T follicular helper cell (primary cell): ENCODE measurements at places on chromosomes 2 and 18.

GRCh38 chr18:60162388-60162787 lies 210.2 kb downstream of the MC4R start:
- DNase-seq, result no peak

- no peak for DNase-seq
Measured at GRCh38 chr18:44681076-44681970, 635 bp downstream of the SETBP1 start.

GRCh38 chr2:224946895-224947294 lies 95.4 kb downstream of the DOCK10 start:
- no peak for DNase-seq

DNA sequence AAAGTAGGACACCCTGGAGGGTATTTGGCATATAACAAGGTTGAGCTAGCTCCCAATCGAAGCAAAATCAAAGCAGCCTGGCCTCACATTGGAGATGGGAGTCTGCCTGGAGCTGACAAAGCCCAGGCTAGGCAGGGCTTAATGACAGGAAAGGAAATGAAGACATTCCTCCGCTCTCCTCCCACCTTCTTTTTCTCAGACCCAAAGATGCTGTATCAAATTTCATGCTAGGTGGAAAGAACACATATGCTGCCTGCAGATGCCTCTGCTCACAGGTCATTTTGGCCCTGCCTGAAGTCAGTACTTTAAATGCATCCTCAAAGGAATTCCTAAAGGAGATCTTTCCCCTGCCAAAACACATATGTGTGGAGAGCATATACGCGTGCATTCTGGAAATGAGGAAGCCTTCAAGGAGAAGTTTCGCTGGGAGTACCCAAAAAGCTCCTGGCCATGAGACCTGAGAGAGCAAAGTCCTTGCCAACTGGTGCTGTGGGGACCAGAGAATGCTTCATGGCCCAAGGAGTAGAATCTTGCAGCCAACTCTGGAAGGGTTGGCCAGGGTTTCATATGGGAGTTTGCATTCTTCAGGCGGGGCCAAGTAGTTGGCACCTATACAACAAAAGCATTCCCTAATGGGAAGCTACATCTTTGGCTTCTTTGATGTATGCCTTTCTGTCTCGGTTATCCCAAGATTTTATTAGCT lies 88.0 kb downstream of the AQP4 start:
- no peak for DNase-seq

GRCh38 chr2:42877511-42877910 lies 85.1 kb upstream of the HAAO start:
- DNase-seq, result no peak

DNA sequence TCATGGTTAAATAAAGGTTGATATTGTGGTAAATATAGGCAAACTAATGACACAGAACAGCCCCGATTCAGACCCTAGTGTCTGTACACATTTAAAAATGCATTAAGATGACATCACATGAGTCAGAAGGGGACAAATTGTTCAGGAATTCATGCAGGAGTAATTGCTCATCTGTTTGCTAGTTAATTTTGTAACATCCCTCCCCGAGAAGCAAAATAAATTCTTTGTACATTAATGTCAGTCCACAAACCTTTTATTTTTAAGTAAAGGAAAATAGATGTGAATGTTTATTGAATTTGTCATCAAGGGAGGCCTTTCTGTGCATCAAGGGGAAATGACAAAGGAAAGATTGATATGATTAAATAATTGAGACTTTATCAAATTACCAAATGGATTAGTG lies 69.9 kb downstream of the SH3BP4 start:
- DNase-seq, result no peak

- no peak for DNase-seq
Measured at GRCh38 chr2:26660363-26660962, 19.3 kb upstream of the CIB4 start.

DNA sequence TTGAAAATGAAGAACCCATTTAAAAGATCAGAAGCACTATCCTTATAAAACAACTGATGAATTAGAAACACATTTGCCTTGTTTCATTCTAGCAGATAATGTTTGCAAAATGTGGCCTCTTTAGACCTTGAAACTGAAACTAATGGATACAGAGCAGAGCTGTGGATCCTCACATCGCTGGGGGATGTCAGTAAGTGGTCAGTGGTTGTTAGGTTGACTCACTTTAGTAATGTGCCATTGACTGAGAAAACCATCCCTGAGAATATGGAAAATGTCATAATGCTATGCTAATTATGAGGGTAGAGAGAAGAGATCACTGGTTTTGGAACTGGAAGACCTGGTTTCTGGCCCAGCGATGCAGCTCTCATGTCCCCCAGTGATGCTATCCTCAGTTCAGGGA lies 176.7 kb downstream of the MYO1B start:
- no peak for DNase-seq

DNA sequence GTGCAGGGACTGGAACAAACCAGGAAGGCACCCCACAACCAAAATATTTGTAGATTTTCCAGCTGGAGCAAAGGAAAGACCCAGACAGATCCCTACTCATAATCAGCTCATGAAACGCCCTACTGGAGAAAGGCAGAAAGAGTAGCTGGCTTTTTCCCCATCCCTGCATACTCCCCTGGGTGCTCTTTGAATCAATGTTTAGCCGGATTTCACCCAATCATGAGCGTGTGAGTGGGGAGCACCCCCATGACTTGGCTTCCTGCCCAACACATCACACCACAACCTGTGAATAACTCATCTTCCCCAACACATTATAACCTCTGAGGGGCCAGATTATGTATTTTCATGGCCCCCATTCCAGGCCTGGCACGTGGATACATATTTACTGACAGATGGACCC lies 35.1 kb upstream of the SLC14A1 start:
- DNase-seq, result peak; percentile 39

DNA sequence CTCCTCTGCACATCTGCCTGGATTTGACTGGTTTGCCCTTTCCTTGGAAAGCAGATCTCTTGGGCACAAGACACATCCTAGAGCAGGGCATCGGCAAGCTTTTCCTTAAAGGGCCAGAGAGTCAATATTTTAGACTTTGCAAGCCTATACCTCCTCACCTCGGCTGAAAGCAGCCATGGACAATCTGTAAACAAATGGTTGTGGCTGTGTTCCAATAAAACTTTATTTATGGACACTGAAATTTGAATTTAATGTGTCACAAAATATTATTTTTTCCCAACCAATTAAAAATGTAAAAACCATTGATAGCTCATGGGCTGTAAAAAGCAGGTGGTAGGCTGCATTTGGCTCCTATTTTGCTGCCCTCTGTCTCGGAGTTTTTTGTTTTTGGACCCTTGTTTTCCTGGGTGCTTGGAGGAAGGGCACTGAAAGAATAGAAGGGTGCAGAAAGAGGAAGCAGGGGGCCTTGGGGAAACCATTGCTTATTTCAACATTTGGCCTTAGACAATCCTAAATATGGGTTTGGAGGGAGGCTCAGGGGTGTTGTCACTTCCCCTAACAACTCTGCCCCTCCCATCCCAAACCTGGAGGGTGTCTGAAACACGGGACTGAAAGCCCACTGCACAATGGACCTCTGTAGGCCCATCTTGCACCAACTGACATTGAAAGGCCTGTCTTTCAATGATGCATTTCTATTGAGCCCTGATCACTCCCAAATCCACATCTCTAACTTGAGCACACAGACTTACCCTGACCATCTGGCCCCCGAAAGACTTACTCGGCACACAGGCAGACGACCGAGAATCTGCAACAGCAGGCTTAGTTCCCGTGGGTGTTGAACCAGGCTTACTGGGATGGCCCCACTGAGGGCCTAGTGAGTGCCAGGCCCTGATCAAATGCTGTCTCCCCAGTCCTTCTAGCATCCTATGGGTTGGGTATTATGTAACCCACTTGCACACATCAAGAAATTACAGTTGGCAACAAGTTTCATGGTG lies 7.1 kb upstream of the ZFP36L2 start:
- no peak for DNase-seq

- DNase-seq, result no peak
Measured at GRCh38 chr2:23485841-23486683, 101.1 kb downstream of the KLHL29 start.

- no peak for DNase-seq
Measured at GRCh38 chr18:78664848-78665247, 314.8 kb upstream of the SALL3 start.

DNA sequence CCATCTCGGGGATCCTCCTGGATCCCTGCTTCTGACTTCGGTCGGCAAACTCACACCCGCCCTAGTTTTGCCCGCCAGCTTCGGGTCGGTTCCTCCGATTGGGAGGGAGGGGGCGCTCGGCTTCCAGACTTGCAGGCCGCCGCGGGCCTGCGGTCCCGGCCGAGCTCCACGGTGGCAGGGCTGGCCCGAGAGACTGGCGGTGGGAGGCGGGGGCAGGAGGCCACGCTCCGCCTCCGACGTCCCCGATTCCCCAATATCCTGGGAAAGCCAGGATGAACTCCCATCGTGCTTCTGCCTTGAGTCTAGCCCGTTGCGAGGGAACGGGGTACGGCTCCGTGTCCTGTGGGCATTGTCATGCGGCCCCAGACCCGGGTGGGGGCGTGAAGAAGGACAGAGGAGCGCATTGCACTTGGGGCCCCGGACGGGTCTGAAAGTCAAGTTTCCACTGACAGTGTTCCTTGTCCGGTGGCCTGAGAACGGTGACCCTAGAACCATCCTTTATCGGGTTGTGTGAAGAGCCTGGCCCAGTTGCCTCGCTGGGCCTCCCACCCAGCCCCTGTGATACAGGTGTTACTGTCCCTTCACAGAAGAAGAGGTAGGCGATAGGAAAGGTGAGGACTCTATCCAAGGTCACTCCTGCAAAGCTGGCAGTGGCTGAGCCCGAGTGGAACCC lies 2.4 kb upstream of the INHBB start:
- peak; percentile 26 for DNase-seq

DNA sequence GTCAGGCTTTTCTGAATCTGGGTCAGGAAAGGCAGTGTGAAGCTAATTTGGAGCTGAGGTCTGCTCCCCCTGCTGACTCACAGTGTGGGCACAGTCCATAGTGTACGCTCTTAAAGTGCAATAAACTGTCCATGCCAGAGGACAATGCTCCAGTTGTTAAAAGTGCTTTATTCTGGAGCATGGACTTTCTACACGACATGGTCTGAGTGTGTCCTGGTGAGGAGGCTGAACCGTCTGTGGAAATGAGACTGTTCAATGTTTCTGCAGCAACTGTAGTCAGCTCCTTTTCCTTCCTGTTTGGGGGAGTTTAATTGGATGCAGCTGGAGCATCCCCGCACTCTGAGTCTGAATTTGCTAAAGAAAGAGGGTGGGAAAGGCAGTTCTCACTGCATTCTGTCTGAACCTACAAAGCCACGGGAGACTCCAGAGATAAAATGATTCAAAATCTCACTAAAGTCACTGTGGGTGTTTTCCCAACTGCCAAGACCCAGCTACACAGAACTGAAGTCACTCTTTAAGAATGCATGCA lies 110.2 kb upstream of the TRIB2 start:
- no peak for DNase-seq

- no peak for DNase-seq
Measured at GRCh38 chr2:105866216-105867185, 121.8 kb downstream of the NCK2 start.
